ENCODE measurements at places on chromosomes 13 and 19. TPM values are rescaled to one million over a fixed set of nuclear protein-coding genes. Genes with fewer than 3 reads are reported as not detected.

The IZUMO2 gene
- total RNA-seq, result not detected

The PSG3 gene
- total RNA-seq, result not detected

The C2CD4C gene
- total RNA-seq, result 0.29 TPM

The SHISA7 gene
- not detected for total RNA-seq

The HSPB6 gene
- total RNA-seq, result not detected

The ZNF823 gene
- 5.6 TPM for total RNA-seq

Data from PC-3 (cell line).